ENCODE measurements at places on chromosomes 1 and 21. TPM values are rescaled to one million over a fixed set of nuclear protein-coding genes. Genes with fewer than 3 reads are reported as not detected.

- no peak for DNase-seq
Measured at GRCh38 chr1:72557446-72558049, 275.2 kb upstream of the NEGR1 start.

GRCh38 chr21:34521561-34521960 lies 9.6 kb upstream of the KCNE1 start:
- no peak for DNase-seq

DNA sequence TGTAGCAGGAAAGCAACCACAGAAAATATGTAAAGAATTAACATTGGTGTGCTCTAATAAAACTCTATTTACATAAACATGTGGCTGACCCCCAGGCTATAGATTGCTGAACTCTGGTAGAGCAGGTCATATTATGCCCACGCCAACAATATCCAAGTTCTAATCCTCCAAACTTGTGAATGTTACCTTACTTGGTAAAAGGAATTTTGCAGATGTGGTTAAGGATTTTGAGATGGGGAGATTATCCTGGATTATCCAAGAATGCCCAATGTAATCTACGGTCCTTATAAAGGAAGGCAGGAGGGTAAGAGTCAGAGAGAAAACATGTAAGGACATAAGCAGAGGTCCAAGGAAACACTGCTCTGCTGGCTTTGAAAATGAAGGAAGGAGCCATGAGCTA lies 201.0 kb downstream of the USH2A start:
- DNase-seq = no peak

The PLXNA2 gene
- total RNA-seq = 3.5 TPM

The VASH2 gene
- total RNA-seq = not detected

Data from CD4-positive, alpha-beta memory T cell (primary cell).